ENCODE measurements at places on chromosomes 1 and 21. TPM values are rescaled to one million over a fixed set of nuclear protein-coding genes. Genes with fewer than 3 reads are reported as not detected.

LCE2C gene
- not detected for total RNA-seq

DNA sequence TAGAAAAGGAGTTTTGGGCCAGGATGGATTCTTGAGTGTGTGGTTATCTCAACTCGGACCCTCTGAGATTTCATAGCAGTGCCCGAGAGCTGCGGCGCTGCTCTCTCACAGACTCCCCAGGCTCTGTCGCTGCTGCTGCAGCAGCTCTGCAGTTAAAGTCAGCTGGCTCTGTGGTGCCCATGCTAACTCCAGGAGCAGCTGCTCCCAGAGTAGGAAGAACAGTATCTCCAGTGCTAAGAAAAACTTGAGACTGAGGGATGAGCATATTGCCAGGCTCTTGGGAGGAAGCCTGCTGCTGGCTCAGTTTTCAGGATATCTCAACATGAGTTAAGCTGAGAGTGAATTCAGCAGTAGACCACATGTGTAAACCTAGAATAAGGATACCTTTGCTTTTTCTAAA, 4.5 kb downstream of the LCE2D start:
- no peak for DNase-seq

OR2T33 gene
- total RNA-seq: not detected

- DNase-seq: no peak
These were observed 34.6 kb downstream of the TGFBR3 start for GRCh38 chr1:91851130-91852010.

APOBEC4 gene
- total RNA-seq: not detected

HSF2BP gene
- 0.72 TPM for total RNA-seq

OR10Z1 gene
- not detected for total RNA-seq

DNA sequence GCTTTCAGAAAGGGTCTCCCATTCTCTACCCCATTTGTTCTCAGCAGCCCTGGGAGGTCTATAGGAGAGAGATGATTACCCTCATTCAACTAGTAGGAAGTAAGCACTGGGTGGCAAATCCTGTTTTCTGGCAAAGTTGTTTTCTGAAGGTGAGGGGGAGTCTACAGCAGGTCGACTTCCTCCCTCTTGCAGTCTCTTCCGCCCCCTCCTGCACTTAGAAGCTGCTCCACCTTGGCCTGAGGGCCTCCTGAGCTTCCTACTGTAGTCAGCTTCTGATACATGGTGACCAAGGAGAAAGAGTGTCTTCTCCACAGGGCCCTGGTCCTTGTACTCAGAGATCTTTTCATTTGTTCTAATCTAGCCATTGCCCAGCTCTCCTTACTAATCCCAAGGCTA, 93.1 kb downstream of the RGL1 start:
- DNase-seq: no peak

BGLAP gene
- 1.3 TPM for total RNA-seq

PADI4 gene
- 0.23 TPM for total RNA-seq

- DNase-seq: no peak
These were observed 78.2 kb downstream of the SKI start for GRCh38 chr1:2306151-2306978.

LDLRAD1 gene
- total RNA-seq: not detected

Data from activated CD4-positive, alpha-beta T cell treated with anti-CD3 and anti-CD28 coated beads, Interleukin-2, amount 10 ng/mL, durations not matched to agents 7 days and 5 days (primary cell).